LHCN-M2 (cell line): ENCODE measurements at places on chromosomes 16 and 17.
A peak's percentile ranks its signal among the peaks of the same experiment; 100 is the strongest.

GRCh38 chr16:88711750-88712340 is 5.5 kb downstream of the CTU2 start:
- DNase-seq, result no peak

DNA sequence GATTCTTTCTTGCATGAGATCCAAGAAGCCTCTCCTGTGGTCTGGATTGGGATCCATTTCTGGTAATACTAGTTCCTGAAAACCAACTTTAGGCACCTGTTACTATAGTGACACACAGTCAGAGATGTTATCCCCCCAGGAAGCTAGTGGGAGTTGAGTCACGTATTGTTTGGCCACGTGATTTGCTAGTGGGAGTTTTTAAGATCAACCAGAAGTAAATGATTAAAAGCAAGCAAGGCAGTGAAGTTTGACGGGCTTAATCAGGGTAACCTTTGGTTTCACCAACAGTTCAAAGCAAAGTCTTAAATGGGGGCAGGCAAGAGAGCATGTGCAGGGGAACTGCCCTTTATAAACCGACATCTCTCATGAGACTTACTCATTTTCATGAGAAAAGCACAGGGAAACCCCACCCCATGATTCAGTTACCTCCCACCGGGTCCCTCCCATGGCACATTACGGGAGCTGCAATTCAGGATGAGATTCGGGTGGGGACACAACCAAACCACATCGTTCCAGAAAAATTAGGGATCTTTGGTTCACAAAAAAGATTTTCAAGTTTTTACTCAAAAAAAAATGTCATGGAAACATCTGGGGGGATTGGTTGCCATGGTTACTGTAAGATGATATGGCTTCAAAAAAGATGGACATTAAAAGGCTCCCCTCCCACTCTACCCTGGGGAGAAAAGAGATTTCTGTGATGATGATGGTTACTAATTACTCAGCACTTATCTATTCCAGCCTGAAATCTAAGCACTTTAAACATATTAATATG is 483.1 kb upstream of the ERCC4 start:
- peak; percentile 87 for DNase-seq

DNA sequence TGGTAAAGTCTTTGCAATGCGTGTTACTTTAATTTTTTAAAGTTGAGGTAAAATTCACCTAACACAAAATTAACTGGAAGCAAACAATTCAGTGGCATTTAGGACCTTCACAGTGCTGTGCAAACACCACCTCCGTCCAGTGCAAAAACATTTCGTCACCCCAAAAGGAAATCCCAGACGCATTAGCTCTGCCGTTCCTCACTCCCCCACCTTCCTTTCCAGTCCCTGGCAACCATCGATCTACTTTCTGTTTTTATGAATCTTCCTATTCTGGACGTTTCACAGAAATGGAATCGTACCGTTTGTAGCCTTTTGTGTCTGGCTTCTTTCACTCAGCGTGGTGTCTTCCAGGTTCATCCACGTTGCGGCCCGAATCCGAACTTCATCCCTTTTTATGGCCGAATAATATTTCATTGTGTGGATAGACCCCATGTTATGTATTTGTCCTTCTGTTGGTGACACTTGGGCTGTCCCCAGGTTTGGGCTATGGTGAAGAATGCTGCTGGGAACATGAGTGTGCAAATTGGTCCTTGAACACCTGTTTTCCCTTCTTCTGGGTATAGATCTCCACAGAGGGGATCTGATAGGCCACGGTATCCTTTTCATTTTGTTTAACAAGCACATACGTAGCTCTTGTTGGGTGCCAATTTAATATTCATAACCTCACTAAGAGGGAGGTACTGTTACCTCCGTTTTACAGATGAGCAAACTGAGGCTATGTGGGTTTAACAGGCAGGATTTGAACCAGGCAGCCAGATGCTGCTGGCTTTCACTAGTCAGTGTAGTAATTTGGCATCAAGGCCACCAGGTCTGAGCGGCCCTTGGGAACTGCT is 232.0 kb upstream of the GSE1 start:
- DNase-seq, result no peak

GRCh38 chr16:30382111-30382881 is at the start of gene SEPTIN1:
SEPTIN1 (minus strand) TSS chr16:30382561; CDS start chr16:30382542, 19 bp downstream.
- no peak for DNase-seq

DNA sequence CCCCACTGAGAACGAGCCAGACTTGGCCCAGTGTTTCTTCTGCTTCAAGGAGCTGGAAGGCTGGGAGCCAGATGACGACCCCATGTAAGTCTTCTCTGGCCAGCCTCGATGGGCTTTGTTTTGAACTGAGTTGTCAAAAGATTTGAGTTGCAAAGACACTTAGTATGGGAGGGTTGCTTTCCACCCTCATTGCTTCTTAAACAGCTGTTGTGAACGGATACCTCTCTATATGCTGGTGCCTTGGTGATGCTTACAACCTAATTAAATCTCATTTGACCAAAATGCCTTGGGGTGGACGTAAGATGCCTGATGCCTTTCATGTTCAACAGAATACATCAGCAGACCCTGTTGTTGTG is 631 bp downstream of the BIRC5 start:
- no peak for DNase-seq

- no peak for DNase-seq
Measured at GRCh38 chr17:75228305-75228704, 22.8 kb downstream of the NUP85 start.

DNA sequence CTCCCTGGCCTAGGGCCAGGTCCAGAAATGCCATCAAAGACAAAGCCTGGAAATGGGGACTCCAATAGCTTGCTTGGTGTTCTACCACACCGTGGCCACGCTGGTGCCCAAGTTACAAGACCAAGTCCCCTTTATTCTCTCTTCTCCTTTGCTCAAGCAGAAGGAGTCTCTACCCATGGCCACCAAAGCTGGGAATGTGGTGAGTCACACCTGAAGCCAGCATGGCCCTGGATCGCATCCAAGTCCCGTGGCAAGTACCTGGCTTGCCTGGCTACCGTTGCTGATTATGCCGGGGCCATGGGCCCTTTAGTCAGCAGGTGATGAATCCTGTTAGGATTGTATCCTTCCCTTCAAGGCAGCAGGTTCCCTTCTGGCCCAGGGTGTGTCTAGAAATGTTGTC is 260.0 kb downstream of the HAPSTR1 start:
- no peak for DNase-seq

DNA sequence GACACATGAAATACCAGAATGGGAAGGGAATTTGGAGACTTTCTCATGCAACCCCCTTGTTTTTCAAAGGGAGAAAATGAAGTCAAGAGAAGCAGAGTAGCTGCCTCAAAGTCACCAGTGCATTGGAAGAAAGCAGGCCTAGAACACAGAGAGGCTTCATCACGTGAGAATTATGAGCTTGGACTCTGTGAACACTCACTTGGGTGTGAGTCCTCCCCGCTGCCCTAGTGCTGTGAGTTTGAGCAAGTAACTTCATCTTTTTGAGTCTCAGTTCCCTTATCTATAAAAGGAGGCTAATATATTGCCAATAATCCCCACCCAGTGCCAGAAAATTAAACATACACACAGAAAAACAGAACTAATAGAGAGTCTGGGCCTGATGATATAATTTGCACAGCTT is 315.8 kb downstream of the XYLT1 start:
- DNase-seq, result no peak

DNA sequence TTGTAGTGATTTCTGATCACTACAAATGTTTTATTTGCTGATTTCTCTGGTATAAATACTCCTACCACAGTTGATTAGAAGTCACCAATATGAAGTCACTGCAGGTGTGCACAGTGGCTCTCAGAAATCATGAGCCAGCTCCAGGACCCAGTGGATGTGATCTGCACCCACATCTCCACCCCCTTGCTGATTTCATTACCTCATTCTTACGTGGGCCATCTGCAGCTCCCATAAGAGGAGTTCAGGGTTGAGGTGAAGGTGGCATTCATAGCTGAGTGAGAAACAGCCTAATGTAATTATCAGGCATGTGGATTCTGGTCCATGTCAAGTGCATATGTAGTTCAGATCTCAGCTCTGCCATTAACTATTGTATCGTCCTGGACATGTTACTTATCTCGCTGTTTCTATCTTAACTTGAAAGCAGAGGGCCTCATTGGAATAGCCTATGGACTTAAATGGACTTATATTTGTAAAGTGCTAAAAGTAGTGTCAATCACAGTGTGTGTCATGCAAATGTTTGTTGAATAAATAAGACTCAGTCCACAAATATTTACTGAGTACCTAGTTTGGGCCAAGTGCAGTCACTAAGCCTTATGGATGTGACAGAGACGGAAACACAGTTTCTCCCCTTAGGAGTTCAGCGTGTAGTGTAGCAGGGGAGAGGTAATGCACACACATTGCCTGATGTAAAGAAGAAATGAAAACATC is 40.7 kb upstream of the ZKSCAN2 start:
- no peak for DNase-seq

DNA sequence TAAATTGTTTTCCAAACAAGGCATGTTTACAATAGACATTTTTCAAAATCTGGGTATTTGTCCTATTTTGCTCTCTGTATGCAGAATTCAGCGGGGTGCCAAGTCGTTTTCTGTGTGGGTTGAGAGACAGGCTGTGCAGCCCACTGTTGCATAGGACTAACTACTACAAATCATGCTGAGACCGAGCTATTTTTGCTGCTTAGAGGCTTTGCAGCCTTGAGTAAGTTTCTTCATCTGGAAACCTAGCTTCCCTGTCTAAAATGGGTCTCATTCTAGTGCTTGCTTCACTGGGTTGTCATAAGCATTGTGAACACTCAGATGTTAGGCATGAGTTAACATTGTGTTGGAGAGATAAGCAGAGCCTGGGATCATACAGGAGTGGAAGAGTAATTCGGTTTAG is 1.3 kb downstream of the PRPSAP2 start:
- no peak for DNase-seq

DNA sequence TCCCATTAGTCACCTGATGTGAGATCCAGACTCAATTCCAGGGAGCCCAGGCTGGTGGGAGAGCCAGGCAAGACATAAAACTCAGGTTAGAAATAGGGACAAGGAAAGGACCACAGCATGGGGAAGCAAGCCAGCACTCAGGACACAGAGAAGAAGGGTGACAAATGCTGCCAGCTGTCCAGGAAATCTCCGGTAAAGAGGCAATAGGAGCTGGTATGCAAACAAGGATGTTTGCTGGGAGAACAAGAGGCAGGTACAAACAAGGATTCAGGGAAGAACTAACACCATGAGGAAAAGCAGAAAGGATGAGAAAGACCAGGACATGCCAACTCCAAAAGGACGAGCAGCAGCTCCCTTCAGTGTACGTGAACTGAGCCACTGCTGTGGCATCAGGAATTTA is 10.2 kb upstream of the TXNDC11 start:
- no peak for DNase-seq

DNA sequence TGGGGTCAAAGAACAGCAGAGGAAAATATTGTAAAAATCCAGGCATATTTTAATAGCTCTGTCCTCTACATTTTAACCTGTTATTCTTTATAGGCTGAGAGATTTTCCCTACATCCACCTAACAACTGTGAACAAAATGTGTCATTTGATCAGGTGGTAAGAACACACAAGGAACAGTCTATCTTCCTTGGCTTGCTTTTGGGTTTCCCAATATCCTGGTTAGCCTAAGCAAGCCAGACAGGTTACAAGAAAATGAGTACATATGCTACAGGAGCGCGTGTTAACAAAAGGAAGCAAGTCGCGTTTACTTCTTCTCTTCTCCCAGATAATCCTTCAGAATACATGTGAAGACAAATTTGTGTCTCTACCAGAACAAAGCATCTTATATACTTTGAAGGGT is 31.0 kb upstream of the PITPNM3 start:
- no peak for DNase-seq

DNA sequence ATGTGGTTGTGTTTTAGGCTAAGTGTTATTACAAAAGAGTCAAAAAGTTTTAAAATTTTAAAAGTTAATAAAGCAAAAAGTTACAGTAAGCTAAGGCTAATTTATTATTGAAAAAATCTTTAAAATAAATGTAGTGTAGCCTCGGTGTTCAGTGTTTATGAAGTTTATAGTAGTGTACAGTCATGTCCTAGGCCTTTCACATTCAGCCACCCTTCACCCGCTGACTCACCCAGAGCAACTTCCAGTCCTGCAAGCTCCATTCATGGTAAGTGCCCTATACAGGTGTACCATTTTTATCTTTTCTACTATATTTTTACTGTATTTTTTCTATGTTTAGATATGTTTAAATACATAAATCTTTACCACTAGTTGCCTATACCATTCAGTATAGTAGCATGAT is 98.5 kb upstream of the RPRML start:
- DNase-seq, result peak; percentile 19

DNA sequence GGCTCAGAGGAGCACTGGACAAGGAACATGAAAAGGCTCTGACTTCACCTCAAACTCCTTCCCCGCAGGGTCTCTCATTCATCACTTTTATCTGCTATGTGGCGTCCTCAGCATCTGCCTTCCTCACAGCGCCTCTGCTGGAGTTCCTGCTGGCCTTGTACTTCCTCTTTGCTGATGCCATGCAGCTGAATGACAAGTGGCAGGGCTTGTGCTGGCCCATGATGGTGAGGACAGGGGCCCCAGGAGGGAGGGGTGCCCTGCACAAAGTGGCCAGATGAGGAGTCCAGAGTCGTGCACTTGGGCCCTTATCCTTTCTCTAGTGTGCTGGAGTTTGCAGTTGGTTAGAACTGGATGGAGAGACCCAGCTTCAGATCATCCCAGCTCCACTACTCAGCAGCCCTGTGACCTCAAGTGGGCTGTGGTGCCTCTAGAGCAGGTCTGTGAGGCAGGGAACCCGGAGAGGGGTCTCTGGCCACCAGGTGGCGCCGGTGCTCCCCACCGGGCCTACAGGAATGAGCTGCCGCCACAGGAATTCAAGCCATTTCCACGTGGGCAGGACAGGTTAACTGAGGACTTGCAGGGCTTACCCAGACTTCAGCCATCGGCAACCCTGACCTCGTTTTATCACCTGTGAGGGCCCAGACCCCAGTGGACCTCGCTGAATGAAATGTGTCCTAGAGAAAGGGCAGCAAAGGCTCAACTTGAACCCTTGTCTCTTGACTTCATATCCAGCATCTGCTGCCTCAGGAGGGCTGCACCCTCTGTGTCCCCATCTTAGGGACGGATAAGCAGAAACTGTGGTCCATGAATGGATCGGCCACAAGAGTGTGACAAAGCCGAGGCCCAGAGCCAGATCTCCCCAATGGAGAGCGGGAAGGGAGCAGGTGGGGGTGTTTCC is 4.0 kb downstream of the CMTM3 start:
- peak; percentile 77 for DNase-seq

GRCh38 chr17:41284546-41284945 is 9.0 kb downstream of the KRTAP9-7 start:
- no peak for DNase-seq

GRCh38 chr17:65418622-65419021 is 142.8 kb downstream of the AXIN2 start:
- DNase-seq, result no peak
